Muscle of back (tissue), 13 donors: ENCODE measurements at places on chromosomes 7 and 10. TPM values are rescaled to one million over a fixed set of nuclear protein-coding genes. Genes with fewer than 3 reads are reported as not detected.

GRCh38 chr7:155231941-155232340 lies 65.7 kb upstream of the INSIG1 start:
- no peak for DNase-seq

- no peak for DNase-seq
Measured at GRCh38 chr10:101322266-101323108, 31.5 kb upstream of the BTRC start.

The AKR1B15 gene
- 0.17 TPM for polyA plus RNA-seq

- DNase-seq, result no peak
Measured at GRCh38 chr10:44259090-44259874, 125.6 kb downstream of the CXCL12 start.

DNA sequence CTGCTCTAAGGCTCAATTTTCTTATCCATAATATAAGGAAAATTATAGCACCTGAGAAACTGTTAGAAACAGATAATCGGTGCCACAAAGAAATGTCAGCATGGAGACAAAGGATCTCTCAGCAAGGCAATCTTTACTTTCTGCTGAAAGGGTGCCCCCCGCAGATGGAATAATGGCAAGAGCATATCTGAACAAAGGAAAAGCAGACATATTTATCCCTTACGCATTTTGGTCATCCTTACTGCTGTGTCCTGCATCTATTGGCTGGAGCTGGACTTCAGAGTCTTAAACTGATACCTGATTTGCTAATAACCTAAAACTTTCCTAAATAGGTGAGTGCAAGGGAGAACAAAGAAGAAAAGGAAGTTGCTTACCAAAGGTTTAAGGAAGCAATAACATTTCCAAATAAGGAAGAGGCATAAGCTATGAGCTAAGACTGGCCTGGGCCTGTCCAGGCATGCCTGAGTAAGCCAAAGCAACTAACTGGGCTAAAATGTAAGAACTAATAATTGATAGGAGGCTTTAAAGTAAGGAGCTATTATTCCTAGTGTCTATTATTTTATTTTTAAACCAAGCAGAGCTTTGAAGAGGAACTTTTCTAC lies 39.6 kb upstream of the ELMO1 start:
- no peak for DNase-seq

DNA sequence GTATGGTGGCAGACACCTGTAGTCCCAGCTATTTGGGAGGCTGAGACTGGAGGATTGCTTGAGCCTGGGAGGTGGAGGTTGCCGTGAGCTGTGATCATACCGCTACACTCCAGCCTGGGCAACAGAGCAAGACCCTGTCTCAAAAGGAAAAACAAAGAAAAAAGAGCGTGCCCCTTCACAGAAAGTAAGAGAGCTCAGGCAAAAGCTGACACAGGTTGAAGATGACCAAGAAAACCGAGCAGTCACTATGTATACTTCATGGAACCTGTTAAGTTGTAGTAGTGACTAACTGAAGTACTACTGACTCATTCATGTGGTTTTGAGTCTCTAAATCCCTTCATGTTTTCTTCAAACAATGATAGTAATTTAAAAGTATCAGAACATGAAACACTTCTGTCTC lies 1.2 kb upstream of the PRRT4 start:
- no peak for DNase-seq

The RNF32 gene
- polyA plus RNA-seq, result 3.5 TPM

The PNLIPRP1 gene
- not detected for polyA plus RNA-seq

The CYP2C9 gene
- polyA plus RNA-seq, result not detected

DNA sequence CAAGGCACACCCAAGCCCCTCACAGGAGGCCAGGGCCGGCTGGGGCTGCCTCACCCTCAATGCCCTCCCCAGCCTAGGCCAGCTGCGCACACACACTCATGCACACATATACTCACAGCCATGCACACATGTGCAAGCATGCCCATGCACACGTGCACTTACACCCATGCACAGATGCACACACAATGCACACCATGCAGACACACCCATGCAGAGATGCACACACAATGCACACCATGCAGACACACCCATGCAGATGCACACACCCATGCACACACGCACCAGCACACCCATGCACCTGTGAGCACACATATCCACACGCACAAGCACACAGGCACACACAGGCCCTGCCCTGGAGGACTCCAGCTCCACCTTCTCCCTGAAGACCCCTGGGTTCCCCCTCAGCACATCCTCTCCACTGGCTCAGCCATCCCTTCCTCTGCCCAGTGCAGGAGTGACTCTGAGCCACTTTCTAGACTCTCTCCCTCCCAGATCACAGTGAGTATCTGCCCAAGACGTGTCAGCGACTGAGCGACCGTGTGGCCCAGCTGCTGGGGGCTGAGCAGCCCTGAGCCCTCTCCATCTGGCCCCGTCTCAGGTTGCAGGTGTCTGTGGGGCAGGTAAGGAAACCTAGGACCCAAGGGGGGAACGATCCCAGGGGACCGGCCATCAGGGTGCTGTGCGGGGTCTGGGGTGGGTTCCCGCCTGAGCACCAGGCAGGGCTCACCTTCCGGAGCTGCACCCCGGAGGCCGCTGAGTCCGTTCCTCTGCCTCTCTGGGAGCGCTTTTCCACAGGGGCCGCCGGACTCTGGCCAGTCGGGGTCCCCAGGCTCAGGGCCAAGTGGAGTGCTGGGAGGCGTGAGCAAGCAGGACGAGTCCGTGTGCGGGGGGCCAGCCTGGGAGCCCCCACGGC lies 25.8 kb downstream of the AP5Z1 start:
- DNase-seq, result no peak

GRCh38 chr10:96337106-96337505 lies 21.7 kb downstream of the OPALIN start:
- no peak for DNase-seq

GRCh38 chr7:67619175-67619574 lies 622.5 kb downstream of the TYW1 start:
- peak; percentile 41 for DNase-seq

The ADRA2A gene
- 4.1 TPM for polyA plus RNA-seq

GRCh38 chr7:36082910-36083309 lies 70.1 kb upstream of the EEPD1 start:
- DNase-seq, result no peak

- DNase-seq, result no peak
Measured at GRCh38 chr7:12456506-12456905, 52.8 kb upstream of the VWDE start.

The EPHB6 gene
- polyA plus RNA-seq, result 9.1 TPM

DNA sequence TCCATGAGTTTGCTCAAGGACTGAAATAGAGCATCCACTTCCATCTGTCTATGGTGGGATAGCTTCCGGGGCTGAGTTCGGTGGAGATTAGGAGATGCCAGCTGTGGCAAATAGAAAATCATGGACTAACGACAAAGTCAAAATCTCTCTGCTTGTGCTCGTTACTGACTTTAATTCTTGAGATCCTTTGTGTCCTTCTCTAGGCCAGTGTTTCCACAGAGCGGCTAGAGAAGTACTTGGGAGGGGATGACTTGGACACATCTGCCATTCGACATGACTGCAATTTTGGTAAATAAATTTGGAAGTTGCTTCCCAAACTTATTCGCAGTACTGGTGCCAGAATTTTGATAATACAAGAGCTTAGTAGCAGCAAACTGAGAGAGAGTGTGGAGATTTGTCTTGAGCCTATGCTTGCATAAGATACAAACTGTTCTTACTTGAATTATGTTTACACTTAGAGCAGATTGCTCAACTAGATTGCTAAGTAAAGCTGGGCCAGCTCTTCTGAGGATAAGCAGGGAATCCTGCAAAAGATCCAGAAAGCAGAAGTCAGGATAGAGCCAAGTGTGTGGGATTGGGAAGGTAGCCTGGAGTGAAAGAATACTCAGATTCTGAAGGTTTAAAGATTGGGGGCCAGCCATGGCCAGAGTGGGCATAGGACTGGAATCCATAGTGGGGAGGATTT lies 27.6 kb downstream of the ABCC2 start:
- no peak for DNase-seq

The NEUROG3 gene
- not detected for polyA plus RNA-seq

The ANKRD22 gene
- 0.31 TPM for polyA plus RNA-seq

DNA sequence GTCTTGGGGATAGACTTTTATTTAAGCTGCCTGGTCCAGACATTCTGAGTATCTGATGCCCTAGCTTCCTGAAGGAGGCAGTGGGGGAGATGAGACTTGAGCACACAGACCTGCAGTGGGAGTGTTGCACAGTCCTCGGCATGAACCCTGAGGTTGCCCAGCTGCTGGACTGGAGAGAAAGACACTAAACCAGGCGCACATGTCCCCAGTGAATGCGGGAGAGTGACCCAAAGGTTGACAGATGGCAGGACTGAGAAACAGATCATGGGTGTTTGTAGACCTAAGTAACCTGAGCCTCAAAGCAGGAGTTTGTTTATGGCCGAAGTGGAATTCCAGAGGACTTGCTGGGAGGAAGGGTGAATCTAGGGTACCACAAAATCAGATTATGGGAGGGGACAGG lies 15.7 kb upstream of the MSRB2 start:
- DNase-seq, result no peak

GRCh38 chr10:14093730-14094484 lies 236.8 kb downstream of the FRMD4A start:
- DNase-seq, result peak; percentile 71

The MTG1 gene
- polyA plus RNA-seq, result 48.8 TPM

DNA sequence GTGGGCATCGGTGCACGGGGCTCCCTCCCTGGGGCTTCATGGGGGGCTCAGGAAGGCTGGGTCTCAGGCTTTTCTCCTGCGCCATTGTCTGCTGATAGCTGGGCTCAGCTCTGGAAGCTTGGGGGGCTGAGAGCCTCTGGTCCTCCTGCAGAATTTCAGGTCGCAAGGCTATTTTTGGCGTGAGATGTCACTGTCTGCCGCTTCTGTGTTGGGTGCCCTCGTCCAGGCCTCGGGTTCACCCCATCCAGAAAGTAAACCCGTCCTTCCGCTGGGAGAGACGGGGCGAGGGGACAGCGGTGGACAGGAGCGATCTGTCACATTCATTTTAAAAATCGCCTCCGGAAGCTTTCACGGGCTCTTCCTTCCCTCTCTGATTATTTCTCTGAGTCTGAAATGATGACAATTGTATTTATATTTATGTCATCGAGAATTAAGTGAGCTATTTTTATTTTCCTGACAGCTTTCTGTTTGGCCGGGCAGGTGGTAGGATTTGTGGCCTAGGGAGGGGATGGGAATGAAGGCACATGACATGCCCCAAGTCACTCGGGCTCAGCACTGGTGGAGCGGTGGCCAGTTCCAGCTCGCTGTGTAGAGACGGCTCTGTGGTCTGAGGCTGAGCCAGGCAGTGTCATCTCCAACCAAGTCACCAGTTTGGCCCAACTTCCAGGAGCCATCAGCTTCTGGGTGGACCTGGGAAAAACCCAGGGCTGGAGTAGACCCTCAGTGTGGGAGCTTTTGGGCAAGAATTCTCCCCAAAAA lies 40.7 kb upstream of the AP5Z1 start:
- DNase-seq, result peak; percentile 51

GRCh38 chr10:62540389-62540788 lies 166.2 kb downstream of the ZNF365 start:
- DNase-seq, result no peak

DNA sequence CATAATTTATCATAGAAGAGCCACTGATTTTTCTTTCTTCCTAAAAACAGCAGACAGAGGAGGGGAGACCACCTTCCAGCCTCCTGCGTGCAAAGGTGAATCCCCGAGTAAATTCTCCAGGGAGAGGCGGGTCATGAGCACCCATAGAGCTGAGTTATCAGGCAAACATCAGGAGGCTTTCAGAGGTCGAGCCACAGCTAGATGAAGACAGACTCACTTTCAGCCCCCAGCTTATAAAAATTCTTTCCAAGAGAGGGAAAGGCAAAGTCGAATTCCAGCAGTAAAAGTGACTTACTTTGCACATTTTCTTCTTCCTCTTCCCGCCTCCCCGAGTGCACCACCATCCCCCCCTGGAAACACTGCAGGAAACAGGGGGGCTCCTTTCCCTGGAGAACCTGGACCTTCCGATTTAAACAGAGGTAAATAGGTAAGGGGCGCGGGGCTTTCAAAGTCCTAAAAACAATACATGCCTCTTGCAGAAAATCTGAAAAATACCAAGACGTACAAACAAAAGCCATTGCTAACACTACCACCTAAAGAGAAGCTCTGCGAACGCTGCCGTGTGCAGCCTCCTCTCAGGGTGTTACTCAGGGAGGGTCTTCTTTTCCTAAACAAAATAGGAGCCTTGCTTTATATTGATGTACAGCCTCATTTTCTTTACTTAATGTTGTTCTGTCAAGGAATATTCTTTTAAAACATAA lies 163.8 kb downstream of the SVIL start:
- DNase-seq, result no peak

- no peak for DNase-seq
Measured at GRCh38 chr7:32500922-32501341, 5.6 kb downstream of the AVL9 start.

- DNase-seq, result no peak
Measured at GRCh38 chr7:105345725-105346124, 43.0 kb downstream of the SRPK2 start.

The ALOX5 gene
- polyA plus RNA-seq, result 1.9 TPM

GRCh38 chr10:100482834-100483185 lies 20.0 kb downstream of the WNT8B start:
- no peak for DNase-seq

DNA sequence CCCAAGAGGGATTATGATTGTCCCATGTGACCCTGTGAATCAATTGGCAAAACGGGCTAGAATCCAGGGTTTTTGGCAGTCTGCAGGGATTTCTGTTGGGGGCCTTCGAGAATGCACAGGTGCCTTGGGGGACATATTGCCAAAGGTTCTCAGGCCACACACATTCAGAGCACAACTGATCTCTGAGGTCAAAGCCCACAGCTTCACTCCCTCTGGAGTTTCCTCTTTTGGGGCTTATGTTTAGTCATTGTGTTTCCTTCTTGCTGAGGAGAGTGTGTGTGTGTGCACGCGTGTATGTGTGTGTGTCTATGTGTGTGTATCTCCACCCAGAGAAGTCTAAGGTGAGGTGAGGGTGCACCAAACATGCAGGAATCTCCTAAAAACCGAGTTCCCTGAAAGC lies 8.8 kb downstream of the PPIF start:
- DNase-seq, result no peak
